GM12878 (cell line): ENCODE measurements at places on chromosomes 3 and 15. TPM values are rescaled to one million over a fixed set of nuclear protein-coding genes. Genes with fewer than 3 reads are reported as not detected.

Gene OCA2
- not detected in 2 replicates for total RNA-seq

DNA sequence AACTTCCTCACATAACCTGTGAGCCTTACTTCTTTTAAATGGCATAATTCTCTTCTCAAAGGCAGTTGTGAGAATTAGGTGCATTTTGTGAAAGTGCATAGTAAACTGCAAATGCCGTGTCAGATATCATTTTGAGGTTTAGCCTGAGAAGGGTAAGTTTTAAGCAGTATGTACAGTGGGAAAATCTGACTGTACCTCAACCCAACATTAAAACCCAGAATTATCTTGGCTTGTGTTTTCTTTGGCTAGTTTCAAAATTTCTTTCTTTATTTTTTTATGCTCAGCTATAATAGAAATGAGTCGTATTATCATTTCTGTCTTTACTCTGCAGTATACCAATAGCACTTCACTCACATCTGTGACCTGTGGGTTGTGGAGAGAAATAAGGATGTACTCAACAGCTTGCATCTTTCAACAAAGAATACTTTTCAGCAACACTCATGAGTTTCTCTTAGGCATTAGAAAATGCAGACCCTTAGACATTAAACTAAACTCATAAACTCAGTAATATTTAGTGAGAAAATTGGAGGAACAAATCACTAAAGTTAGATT lies 65.7 kb downstream of the RASA2 start:
- H3K36me3 ChIP-seq, result no peaks in the 10 kb centered on the region; the same call in 1 of the 2 replicates
- H3K4me1 ChIP-seq, result peaks cover 4% of the 10 kb centered on the region; the same call in 1 of the 2 replicates
- H3K4me3 ChIP-seq, result no peak overlapping the region
- no peaks in the 10 kb centered on the region for H3K27me3 ChIP-seq
- H3K27ac ChIP-seq, result no peak overlapping the region

Gene THRB
- 0.05 TPM in 1 of 2 replicates, not detected in the other for total RNA-seq

DNA sequence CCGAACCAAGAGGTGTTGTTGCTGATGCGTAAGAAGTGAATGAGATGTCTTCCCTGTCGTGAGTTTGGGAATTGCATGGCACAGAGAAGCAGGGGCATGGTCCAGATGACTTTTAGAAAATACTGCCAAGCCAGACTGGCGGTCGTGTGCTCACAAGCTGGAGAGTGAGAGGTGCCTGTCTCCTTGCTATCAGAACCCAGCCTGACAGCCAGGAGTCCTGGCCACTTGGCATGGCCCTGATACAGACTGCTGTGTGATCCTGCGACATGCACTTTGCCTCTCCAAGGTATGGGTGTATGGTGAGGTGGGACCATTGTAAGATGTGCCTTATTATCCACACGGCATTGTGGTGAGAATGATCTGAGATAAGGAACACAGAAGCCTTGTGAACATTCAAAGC lies 93.0 kb downstream of the SMAD3 start:
- DNase-seq, result no peak
- H3K27ac ChIP-seq, result no peak overlapping the region
- no peak overlapping the region for H3K4me3 ChIP-seq
- no peaks in the 10 kb centered on the region for H3K27me3 ChIP-seq
- H3K4me1 ChIP-seq, result no peaks in the 10 kb centered on the region
- peaks cover 2% of the 10 kb centered on the region; the same call in 1 of the 2 replicates for H3K36me3 ChIP-seq

- no peaks in the 10 kb centered on the region; the same call in 1 of the 2 replicates for H3K27me3 ChIP-seq
- no peaks in the 10 kb centered on the region for H3K36me3 ChIP-seq
- no peak overlapping the region for H3K4me3 ChIP-seq
- no peaks in the 10 kb centered on the region for H3K4me1 ChIP-seq
Observed at GRCh38 chr3:73321286-73321999, 260.0 kb downstream of the EBLN2 start.

DNA sequence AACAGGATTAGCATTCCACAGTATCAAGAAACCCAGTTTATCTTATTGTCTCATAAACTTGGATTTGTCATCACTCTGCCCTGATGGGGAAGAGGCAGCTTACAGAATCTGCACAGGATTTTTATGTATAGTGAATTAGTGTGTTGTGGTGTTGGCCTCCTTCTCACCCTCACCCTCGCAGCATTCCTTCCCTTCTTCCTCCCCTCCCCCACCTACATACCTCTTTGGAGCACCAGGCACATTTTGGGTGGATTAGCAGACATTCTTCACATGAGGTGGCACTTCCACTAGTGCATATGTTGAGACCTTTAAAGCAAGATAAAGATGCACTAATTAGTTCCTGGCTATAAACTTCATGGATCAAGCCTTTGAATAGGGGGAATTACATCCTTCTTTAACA lies 13.9 kb downstream of the ITGB5 start:
- no peaks in the 10 kb centered on the region for H3K27me3 ChIP-seq
- H3K4me3 ChIP-seq, result no peak overlapping the region
- no peak for DNase-seq
- H3K27ac ChIP-seq, result no peak overlapping the region
- no peaks in the 10 kb centered on the region for H3K4me1 ChIP-seq

Gene CCR3
- total RNA-seq, result 0.41 and 0.66 TPM in 2 replicates

- H3K36me3 ChIP-seq, result no peaks in the 10 kb centered on the region
- H3K27me3 ChIP-seq, result no peaks in the 10 kb centered on the region
- H3K4me3 ChIP-seq, result peak overlapping the region; percentile 99
- no peak for DNase-seq
Observed at GRCh38 chr15:41416128-41416741, 660 bp upstream of the RTF1 start.

DNA sequence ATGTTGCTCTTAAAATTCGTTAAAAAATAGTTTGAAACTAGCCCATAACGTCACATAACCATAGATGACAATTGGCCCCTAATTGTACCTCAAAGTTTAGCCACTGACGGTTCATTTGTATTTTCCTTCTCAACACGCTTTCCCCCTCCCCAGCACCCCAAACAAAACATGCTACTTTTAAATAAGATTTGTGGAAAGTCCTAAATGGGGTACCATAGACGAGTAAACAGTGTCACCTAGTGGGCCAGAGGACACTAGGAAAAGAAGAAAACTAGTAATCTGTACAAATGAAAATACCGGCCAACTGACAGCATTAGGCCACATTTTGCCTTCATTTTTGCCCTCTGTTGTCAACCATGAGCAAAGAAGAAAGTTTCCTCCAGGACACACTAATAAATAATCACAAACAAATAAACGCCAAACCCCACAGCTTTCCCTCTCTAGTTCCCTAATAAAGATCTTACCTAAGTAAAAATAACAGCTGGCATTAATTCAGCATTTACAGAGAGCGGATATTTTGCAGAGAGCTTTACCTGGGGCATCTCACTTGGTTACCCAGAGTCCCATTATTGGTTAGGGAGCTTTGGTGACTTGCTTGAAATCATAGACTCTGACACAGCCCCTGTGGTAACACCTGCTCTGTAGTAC lies 175.1 kb upstream of the ATP11B start:
- H3K4me1 ChIP-seq, result no peaks in the 10 kb centered on the region
- DNase-seq, result no peak
- H3K36me3 ChIP-seq, result no peaks in the 10 kb centered on the region
- no peaks in the 10 kb centered on the region for H3K27me3 ChIP-seq

DNA sequence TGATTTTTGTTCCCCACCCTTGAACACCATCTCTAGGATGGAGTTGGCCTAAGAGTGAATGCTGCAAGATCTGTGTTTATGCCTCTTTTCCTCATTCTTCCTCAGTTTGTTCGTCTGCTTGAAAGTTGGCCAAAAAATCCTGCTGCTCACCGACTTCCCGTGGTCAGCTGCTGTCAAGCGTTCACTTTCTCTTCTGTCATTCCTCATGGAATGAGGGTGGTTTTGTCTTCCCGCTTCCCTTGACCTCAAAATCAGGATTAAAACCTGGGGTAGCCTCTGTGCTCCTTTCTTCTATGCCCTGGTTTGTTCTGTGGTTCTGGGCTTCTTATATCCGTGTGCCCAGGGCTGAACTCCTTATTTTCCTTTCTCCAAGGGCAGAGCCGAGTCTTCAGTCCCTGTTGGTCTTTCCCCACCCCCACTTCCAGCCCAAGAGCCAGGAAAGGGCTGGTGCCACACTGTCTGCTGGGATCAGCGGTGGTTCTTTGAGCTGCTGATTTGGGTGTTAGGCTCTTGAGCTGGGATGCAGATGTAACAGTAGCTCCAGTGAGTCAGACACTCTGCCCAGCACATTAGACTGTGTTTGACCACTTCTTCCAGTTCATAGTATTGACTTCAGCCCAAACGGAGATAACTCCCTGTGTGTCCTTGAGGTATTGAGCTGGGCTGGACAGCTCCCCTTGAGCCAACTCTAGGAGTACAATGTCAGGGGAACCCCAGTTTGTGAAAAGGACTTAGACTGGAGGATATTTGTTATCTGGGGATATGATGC lies 2.3 kb downstream of the SERF2 start:
- H3K4me3 ChIP-seq, result peak overlapping the region; percentile 96; the same call in 1 of the 2 replicates
- peaks cover 30% of the 10 kb centered on the region for H3K36me3 ChIP-seq
- H3K27me3 ChIP-seq, result no peaks in the 10 kb centered on the region
- H3K4me1 ChIP-seq, result peaks cover 25% of the 10 kb centered on the region
- H3K27ac ChIP-seq, result no peak overlapping the region
- no peak for DNase-seq

Gene IMPG2
- 0.11 and 0.13 TPM in 2 replicates for total RNA-seq

DNA sequence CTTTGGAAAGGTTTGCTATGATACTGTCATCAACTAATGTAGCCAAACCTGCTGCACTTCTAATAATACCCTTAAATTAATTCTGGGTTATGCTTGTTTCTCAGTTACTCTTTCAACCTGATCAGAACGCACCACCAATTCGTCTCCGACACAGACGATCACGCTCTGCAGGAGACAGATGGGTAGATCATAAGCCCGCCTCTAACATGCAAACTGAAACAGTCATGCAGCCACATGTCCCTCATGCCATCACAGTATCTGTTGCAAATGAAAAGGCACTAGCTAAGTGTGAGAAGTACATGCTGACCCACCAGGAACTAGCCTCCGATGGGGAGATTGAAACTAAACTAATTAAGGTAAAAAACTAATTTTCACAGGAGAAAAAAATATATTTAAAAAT lies 7.9 kb upstream of the RPLP1 start:
- no peaks in the 10 kb centered on the region; the same call in 1 of the 2 replicates for H3K4me1 ChIP-seq
- H3K4me3 ChIP-seq, result no peak overlapping the region
- DNase-seq, result no peak

Gene CKMT1B
- total RNA-seq, result 0.13 and 0.21 TPM in 2 replicates

Gene VPS8
- 27.6 and 29.3 TPM in 2 replicates for total RNA-seq

GRCh38 chr3:184757022-184757651 lies 45.3 kb upstream of the MAGEF1 start:
- DNase-seq, result no peak
- no peaks in the 10 kb centered on the region for H3K36me3 ChIP-seq
- H3K4me1 ChIP-seq, result peaks cover 4% of the 10 kb centered on the region; the same call in 1 of the 2 replicates
- no peak overlapping the region for H3K27ac ChIP-seq
- no peak overlapping the region for H3K4me3 ChIP-seq

- peak overlapping the region; percentile 57 for H3K4me3 ChIP-seq
- H3K36me3 ChIP-seq, result peaks cover 49% of the 10 kb centered on the region
- H3K27me3 ChIP-seq, result no peaks in the 10 kb centered on the region
- DNase-seq, result no peak
Observed at GRCh38 chr15:74420193-74420905, 13.4 kb downstream of the SEMA7A start.

DNA sequence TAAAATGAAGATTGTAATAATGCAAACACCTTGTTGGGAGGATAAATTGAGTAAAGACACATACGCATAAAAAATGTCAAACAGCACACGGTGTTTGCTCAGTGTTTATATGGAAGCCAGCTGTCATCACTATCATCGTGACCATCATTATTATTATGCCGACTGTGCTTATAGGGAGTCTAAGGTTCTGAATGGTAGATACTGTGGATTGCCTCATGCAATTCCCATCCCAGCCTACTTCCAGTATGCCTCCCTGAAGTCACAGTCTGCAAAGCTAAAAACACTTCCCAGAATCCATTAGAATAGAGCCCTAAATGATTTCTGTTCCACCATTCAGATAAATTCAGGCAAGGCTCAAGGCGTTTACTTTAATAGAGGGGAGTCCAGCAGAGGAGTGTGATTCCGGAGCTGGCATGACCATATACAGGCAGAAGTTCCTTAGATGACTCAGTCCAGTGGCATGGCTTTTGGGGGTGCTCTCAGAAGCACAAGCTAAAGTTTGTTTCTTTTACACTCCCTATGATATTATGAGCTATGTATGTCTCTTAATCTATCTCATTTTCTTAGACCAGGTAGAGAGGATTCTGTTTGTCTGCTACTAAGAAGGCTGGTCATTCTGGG lies 148.7 kb downstream of the MEX3B start:
- H3K36me3 ChIP-seq, result no peaks in the 10 kb centered on the region
- H3K4me1 ChIP-seq, result no peaks in the 10 kb centered on the region
- H3K4me3 ChIP-seq, result no peak overlapping the region
- H3K27me3 ChIP-seq, result no peaks in the 10 kb centered on the region

Gene ANKUB1
- total RNA-seq, result not detected in 2 replicates

- H3K4me3 ChIP-seq, result no peak overlapping the region
- no peak overlapping the region for H3K27ac ChIP-seq
- H3K4me1 ChIP-seq, result peaks cover 4% of the 10 kb centered on the region; the same call in 1 of the 2 replicates
Observed at GRCh38 chr3:108410531-108410984, 99.8 kb downstream of the MYH15 start.

DNA sequence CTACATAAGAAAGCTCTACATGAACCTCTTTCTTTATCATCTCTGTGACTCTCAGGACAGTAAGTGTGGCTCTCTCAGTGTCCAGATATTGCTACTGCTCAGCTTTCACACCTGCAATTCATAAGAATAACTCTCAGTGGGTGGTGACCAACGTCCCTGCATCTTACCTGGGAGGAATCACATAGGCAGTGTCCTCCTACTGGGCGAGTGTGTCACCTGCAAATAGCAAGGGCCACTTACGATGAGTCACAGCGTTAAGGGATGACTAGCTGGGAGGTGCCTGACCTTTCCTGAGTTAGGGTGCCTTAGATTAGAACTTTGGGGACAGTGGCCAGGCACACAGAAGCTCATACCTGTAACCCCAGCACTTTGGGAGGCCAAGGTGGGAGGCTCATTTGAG lies 90.8 kb upstream of the C3orf80 start:
- H3K4me1 ChIP-seq, result peaks cover 17% of the 10 kb centered on the region; the same call in 1 of the 2 replicates
- H3K4me3 ChIP-seq, result no peak overlapping the region
- H3K27me3 ChIP-seq, result no peaks in the 10 kb centered on the region
- no peaks in the 10 kb centered on the region for H3K36me3 ChIP-seq
- H3K27ac ChIP-seq, result no peak overlapping the region

- H3K27ac ChIP-seq, result no peak overlapping the region
- H3K4me3 ChIP-seq, result no peak overlapping the region
- no peaks in the 10 kb centered on the region for H3K4me1 ChIP-seq
- no peaks in the 10 kb centered on the region for H3K27me3 ChIP-seq
- DNase-seq, result no peak
Observed at GRCh38 chr3:193946945-193947344, 189.0 kb upstream of the HES1 start.

DNA sequence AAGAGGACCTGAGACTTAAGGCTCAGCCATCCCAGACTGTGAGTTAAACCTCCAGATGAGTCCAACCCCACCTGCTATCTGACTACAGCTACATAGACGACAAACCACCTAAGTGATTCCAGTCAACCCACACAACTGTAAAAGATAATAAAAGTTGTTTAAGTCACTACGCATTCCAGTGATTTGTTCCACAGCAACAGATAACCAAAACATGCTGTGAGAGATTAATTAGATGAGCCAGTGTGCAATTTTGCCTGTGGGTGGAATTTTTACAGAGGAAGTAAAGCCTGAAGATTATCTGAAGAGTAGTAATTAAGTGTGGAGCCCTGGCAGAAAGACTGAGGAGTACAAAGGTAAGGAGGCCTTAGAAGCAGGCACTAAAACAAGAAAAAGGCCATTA lies 5.4 kb downstream of the BTBD1 start:
- H3K36me3 ChIP-seq, result peaks cover 10% of the 10 kb centered on the region; the same call in 1 of the 2 replicates
- no peak for DNase-seq
- H3K4me1 ChIP-seq, result peaks cover 14% of the 10 kb centered on the region
- H3K27ac ChIP-seq, result peak overlapping the region; percentile 0; the same call in 1 of the 2 replicates
- H3K27me3 ChIP-seq, result no peaks in the 10 kb centered on the region
